ENCODE measurements at places on chromosomes 12 and 14.

GRCh38 chr14:24790196-24790595 is 156.2 kb upstream of the GZMB start:
- no peak for DNase-seq

GRCh38 chr12:125029761-125030358 is 35.4 kb upstream of the AACS start:
- no peak for DNase-seq

GRCh38 chr12:117967512-117967911 is 1.3 kb downstream of the KSR2 start:
- no peak for DNase-seq

DNA sequence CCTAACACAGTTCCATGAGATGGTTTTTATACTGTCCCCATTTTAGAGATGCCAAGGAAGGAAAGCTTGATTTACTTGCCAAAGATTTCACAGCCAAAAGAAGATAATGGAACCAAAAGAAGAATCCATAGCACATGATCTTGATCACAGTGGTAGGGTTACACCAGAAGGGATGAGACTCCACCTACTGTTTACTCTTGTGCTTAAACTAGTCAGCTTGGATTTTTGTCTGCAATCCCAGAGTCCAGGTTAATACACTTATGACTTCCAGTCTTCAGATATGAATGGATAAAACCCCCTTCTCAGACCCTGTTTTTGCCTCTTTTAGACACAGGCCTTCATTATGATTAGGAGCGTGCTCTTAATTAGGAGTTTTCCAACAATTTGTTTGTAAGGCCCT is 454.2 kb downstream of the AEBP2 start:
- DNase-seq: no peak

GRCh38 chr12:91091916-91092715 is 19.2 kb downstream of the LUM start:
- no peak for DNase-seq

GRCh38 chr12:128729628-128730121 is 94.1 kb downstream of the SLC15A4 start:
- no peak for DNase-seq

DNA sequence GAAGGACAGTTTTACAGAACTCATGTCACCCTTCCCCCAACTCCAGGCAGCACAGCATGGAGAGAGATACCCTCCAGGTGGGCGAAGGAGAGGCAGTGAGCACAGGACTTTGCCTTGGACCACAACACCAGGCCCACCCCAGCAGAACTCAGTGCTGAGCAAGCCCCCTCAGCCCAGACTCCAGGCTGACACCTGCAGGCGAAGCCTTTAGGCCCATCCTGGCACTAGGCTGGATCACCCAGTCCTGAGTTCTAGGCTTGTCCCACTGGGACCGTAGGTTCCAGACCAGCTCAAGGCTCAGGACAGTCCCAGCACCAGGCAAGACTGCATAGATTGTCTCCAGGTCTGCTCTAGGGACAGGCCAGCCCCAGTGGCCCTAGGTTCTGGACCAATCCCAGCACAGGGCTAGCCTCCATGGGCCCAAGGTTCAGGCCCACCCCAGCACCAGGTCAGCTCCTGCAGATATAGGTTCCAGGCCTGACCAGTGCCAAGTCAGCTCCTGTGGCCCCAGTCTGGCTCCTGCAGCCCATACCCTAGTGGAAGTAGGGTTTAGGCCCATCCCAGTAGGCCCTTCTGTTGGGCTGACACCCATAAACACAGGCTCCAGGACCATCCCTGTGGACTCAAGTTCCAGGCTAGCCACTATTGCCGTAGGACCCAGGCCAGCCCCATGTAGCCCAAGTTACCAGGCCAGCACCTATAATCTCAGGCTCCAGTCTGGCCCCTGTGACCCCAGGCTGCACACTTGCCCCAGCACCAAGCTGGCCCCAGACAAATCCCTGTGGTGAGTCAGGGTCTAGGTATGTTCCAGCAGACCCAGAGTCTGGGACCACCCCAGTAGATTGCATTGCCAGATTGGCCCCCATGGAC is 9.4 kb downstream of the WASHC3 start:
- no peak for DNase-seq

- DNase-seq: no peak
Observed at GRCh38 chr14:100168506-100168905, 9.1 kb upstream of the DEGS2 start.

DNA sequence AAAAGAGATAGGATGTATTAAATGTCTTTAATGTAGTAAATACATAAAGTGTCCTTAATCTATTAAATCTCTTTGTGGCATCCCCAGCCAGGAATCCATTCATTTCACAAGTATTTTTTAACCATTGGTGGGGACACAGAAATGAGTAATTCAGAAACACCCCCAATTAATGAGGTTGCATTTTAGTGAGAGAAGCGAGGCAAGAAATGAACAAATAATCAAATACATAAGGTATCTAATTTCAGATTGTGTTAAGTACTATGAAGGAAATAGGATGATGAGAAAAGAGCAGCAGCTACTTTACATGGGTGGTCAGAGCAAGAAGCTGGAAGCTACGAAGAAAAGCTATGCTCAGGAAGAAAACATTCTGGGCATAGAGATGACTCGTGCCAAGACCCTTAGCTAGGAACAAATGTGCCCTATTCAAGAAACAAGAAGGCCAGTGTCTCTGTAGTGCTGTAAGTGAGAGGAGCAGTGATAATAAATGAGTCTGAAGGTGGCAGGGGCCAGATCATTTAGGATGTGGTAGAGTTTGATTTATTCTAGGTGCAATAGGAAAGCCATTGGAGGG is 60.5 kb upstream of the IGF1 start:
- no peak for DNase-seq

GRCh38 chr14:69500096-69500495 is 15.6 kb downstream of the PLEKHD1 start:
- no peak for DNase-seq

GRCh38 chr14:84527706-84528105 is 1002.2 kb upstream of the FLRT2 start:
- no peak for DNase-seq

DNA sequence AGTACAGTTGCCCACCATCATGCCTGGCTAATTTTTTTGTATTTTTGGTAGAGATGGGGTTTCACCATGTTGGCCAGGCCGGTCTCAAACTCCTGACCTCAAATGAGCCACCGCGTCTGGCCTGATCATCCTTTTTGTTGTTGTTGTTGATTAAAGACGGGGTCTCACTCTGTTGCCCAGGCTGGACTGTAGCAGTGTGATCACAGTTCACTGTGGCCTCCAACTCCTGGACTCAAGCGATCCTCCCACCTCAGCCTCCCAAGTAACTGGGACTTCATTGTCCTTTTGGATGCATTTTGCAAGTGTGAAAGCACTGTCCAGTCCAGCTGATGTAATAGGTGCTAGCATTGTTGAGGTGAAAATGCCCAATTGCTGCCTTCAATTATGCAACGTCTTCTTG is 27.1 kb upstream of the ATXN2 start:
- no peak for DNase-seq

DNA sequence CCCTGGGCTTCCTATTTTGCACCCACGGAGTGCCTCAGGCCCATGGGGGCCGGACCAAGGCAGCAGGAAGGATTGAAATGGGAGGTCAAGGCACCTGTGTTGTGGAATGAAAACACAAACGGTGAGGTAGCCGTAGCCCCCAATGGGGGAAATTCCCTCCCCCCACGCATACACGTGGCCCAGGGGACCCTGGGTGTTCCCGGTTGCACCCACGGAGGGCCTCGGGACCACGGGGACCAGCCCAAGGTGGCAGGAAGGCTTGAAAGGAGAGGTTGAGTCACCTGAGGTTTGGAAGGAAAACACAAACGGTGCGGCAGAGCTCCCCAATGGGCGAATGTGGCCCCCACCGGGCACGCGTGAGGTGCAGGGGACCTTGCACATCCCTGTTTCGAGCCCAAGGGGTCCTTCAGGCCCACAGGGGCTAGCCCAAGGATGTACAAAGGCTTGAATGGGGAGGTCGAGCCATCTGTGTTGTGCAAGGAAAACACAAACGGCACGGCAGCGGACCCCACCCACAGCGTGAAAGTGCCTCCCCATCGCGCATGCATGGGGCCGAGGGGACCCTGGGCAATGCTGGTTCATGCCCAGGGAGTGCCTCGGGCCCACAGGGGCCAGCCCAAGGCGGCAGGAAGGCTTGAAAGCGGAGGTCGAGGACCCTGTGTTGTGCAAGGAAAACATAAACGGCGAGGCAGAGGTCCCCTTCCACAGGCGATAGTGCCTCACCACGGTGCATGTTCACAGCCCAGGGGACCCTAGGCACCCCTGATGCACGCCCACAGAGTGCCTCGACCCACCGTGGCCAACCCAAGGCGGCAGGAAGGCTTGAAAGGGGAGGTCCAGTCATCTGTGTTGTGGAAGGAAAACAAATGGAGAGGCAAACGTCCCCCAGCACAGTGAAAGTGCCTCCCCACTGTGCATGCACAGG is 376.7 kb downstream of the ALG10 start:
- DNase-seq: no peak

GRCh38 chr14:55426891-55427290 is 13.5 kb downstream of the TBPL2 start:
- no peak for DNase-seq

All from NCI-H1417 treated with DMSO at 0.1 percent for 48 hours (cell line).